ENCODE measurements at places on chromosomes 13 and 19. TPM values are rescaled to one million over a fixed set of nuclear protein-coding genes. Genes with fewer than 3 reads are reported as not detected.

The TNFAIP8L1 gene
- total RNA-seq, result 10.3 TPM

The SIGLEC8 gene
- not detected for total RNA-seq

The PSG4 gene
- not detected for total RNA-seq

The C19orf85 gene
- not detected for total RNA-seq

The CYP4F8 gene
- total RNA-seq, result not detected

The LRRC8E gene
- total RNA-seq, result not detected

The COL5A3 gene
- not detected for total RNA-seq

- no peak for DNase-seq
Observed at GRCh38 chr19:2579678-2580280, 103.9 kb downstream of the GADD45B start.

GRCh38 chr19:4066682-4067395, at the start of gene ZBTB7A:
ZBTB7A (minus strand) TSS chr19:4066899; CDS start chr19:4055232, 11,667 bp downstream.
- DNase-seq, result peak; percentile 88

DNA sequence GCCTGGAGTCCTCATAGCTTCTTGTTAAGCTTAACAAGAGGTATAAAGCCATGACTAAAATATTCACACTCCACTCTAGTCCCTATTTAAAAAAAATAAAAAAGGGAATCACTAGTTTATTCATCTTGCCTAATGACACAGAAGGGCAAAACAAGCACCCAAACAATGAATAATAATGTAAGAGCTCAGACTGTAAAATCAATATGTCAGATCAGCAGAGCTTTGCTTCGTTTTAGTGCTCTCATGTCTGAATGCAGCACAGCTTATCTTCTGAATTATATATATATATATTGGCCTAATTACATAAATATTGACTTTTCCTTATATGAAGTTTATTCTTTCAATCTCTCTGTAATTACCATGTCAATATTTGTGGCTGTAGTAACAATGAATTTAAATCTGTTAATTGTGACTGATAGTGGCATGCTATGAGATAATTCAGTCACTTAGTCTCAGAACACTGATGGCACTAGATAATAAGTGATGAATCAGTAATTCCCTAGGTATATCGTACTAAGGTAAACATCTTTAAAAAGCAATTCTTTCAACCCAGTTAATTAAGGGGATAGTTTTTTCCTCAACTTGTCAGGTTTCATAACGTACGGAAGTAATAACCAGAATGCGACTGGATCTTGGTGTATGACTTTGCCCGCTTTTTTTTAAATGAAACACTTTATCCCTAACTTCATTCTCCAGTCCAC, 361.9 kb upstream of the GPC6 start:
- DNase-seq, result no peak

DNA sequence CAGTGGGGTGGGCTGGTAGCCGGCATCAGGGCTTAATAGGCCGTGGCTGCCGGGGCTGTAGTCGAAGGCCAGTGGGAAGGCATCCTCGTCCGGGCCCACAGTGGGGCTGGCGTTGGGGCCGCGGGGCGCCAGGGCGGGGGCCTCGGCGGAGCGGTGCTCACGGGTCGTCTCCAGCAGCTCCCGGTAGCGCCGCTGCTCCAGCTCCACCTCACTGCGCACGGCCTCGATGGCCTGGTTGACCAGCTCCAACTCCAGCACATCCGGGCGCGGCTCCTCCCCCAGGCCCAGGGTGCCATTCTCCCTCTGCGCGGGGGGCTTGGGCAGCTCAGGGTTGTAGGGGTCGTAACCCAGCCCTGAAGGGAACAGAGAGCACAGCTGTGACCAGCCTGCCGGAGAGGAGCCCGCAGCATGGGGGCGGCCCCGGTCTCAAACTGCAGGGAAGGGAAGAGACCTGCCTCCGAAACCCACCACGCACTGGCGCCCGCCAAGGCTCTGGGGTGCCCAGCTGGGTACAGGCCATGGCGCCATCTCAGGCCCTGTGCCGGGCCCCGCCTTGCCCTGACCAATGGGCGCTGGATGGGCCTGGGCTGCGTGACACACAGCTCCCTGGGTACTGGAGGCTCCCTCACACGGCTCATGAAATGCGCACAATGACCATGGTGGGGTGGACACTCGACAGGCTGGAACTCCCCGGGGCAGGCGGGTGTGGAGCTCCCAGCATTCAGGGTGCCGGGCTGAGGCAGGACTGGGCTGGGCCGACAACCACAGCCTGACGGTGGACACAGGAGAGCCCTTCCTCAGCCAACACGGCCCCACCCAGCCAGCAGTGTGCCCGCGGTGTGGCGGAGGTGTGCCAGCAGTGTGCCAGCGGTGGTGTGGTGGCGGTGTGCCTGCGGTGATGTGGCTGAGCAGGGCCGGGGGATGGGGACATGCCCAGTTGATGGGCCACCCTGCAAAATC, 16.5 kb upstream of the ATP8B3 start:
- DNase-seq, result no peak

DNA sequence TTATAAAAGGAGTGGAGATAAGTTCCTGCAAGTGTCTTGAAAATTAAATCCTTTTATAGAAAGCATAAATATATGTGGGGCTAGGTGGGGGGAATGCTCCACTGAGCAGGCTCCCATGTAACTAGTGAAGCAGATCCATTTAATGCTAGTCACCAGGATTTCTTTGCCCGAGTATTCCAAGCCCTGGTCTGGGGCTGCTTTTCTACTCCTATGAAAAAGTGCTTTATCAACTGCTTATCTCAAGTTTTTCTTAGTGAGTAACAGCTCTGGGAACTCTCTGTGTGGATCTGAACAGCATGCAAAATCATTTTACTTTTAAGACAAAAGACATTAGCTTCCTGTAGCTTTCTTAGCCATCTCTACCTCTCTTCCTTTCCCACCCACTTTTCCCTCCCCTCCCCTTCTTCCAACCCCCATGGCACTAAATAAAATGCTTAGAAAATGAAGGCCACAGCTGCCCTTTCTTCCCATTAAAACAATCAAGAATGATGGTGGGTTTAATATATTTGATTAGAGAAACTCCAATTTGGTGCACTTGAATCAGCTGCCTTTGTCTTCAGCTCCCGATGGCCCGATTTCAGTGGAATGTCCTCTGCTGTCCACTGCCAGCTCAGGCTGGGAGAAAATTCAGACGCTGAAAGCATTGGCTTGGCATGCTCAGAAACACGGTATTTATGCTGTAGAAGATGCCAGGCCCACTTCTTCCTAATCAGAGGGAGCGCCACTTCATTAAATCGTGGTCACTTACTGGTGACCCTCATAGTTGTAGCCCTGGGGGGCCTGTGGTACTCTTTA, 475.1 kb downstream of the FOXO1 start:
- no peak for DNase-seq

DNA sequence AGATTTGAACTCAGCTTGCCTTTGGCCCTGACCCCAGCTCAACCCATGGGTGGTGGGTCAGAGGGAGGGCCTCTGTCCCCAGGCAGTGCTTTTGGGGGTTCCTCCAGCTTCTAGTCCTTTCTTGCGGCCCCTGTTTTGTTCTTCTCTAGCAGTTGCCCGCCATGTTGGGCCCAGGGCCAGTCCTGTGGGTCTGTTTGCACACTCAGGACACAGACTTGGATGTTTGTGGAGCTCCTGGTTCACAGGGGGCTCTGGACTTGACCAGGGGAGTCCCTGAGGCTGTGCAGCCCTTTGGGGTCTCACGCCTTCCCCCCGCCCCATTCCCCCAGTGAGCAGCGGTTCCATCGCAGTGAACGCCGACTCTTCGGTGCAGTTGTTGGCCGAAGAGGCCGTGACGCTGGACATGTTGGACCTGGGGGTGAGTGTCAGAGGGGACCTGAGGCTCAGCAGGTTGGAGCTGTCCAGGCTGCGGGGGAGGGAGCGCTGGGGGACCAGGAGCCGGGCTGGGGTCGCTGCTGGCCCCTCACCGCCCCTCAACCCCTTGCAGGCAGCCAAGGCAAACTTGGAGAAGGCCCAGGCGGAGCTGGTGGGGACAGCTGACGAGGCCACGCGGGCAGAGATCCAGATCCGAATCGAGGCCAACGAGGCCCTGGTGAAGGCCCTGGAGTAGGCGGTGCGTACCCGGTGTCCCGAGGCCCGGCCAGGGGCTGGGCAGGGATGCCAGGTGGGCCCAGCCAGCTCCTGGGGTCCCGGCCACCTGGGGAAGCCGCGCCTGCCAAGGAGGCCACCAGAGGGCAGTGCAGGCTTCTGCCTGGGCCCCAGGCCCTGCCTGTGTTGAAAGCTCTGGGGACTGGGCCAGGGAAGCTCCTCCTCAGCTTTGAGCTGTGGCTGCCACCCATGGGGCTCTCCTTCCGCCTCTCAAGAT, 2.5 kb downstream of the ATP5F1D start:
- peak; percentile 87 for DNase-seq

DNA sequence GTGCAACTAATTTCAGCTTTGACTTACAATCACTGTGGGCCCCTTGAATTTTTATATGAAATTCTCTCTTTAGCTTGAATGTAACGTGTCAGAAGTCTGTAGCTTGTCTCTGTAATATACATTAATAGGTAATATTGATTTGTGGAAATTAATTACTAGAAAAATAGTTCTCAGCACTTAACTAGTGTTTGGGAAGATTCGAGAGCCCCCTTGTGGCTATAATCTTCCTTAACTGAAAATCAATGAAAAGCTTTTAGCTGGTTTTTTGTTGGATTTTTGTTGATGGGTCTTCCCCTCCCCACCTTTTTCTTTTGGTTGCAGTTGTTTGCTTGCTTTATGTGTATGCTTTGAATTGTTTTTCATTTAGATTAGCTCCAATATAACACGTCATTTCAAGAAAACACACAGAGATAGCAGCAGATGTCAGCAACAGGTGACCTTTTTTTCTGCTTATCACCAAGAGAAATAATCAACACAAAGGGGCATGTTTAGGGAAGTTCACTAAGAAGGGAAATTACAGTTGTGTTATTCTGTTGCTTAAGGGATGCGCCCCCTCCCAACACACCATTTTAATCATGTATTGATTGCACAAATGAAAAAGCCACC, 176.8 kb downstream of the OXGR1 start:
- DNase-seq, result no peak

DNA sequence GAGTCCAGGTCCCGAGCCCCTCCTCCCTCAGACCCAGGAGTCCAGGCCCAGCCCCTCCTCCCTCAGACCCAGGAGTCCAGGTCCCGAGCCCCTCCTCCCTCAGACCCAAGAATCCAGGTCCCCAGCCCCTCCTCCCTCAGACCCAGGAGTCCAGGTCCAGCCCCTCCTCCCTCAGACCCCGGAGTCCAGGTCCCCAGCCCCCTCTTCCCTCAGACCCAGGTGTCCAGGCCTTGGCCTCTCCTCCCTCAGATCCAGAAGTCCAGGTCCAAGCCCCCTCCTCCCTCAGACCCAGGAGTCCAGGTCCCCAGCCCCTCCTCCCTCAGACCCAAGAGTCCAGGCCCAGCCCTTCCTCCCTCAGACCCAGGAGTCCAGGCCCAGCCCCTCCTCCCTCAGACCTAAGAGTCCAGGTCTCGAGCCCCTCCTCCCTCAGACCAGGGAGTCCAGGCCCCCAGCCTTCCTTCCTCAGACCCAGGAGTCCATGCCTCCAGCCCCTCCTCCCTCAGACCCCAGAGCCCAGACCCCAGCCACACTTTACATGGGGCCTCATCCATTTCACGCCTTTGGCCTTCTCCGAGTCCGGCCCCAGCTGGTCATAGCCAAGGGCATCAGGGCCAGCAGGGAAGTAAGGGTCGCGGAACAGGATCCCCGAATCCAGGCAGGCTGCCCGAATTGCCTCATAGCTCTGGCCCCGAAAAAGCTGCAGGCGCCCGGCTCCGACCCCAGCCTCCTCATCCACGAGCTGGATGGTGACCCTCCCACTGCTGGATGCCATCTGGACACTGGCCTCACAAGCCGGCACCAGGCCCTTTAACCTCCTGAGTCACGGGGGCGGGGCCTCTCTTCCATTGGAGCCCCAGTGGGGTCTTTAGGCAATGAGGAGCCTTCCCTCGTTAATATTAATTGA, 628 bp downstream of the CAPN12 start:
- DNase-seq, result no peak

DNA sequence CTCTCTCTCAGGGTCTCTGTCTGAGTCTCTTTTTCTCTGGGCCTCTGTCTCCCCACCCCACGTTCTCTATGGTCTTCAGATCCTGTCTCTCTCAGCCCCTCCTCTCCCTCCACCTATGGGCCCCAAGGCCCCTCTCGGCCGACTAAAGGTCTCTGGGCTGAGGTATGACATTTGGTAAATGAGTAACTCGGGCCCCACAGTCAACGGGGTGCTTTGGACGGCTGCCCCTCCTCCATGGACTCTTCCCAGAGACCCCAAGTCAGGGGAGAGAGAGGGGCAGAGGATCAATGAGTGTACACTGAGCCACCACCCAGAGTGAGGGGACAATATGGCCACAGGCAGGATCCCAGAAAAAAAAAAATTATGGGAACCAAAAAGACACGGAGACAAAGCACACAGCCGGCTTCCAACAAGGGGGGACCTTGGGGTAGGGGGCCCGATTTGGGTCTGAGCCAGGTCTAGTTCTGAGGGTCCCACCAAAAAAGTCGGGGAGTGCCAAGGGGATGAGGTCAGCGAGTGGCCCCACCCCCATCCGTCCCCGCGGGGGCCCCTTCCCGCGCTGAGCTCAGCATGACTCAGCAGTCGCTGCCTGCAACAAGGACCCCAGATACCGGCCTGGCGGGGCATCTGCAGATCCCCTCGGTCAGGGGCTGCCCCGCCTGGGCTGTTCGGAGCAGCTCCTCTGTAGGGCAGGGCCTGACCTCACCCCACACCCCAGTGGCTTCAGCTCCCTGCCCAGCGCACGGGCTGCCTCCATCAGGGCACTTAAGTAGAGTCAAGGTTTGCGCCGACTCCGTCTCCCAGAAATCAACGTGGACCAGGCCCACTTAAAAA, 1.5 kb upstream of the FTL start:
- peak; percentile 88 for DNase-seq

- DNase-seq, result peak; percentile 77
Observed at GRCh38 chr19:50556282-50557008, 11.8 kb downstream of the LRRC4B start.

DNA sequence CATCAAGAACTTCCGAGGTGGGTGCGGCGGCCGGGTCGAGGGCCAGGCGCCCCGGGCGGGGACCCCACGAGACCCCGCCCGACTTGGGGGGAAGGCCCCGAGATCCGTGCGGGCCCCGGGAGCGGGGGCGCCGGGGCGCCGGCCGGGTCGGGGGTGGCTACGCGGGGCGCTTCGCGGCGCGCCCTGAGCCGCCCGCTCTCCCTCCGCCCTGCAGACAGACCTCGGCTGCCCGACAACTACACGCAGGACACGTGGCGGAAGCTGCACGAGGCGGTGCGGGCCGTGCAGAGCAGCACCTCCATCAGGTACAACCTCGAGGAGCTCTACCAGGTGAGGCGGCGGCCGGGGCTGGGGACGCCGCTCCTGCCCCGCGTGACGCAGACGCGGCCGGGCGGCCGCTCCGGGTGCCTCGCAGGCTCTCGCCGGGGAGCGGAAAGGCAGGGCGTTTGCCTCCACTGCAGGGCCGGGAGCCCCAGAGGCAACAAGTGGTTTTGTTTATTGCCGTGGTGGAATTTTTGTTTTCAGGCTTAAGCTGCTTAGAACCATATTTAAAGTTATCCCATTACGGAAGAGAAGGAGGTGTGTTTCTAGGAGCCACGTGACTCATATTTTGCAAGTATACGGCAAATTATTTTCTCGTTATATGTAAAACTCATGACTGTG, 477 bp downstream of the CUL4A start:
- peak; percentile 72 for DNase-seq

DNA sequence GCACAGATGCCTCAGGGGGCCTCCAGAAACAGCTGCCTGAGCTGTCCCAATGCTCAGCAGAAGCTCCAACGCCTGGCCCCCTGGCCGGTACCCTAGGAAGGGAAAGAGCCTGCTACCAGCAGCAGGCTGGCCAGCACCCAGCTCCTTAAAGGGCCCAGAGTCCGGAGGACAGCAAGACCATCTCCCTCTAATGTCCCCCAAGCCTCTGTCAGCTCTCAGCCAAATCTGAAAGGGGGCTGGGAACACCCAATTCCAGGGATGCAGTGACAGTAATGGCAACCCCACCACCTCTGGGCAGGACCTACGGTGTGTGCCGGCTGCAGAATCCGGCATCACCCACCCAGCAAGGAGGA, 4.2 kb downstream of the PPP6R1 start:
- no peak for DNase-seq

GRCh38 chr13:39446865-39447264, 156.1 kb downstream of the LHFPL6 start:
- DNase-seq, result no peak
